ENCODE measurements at places on chromosomes 5 and 9.

DNA sequence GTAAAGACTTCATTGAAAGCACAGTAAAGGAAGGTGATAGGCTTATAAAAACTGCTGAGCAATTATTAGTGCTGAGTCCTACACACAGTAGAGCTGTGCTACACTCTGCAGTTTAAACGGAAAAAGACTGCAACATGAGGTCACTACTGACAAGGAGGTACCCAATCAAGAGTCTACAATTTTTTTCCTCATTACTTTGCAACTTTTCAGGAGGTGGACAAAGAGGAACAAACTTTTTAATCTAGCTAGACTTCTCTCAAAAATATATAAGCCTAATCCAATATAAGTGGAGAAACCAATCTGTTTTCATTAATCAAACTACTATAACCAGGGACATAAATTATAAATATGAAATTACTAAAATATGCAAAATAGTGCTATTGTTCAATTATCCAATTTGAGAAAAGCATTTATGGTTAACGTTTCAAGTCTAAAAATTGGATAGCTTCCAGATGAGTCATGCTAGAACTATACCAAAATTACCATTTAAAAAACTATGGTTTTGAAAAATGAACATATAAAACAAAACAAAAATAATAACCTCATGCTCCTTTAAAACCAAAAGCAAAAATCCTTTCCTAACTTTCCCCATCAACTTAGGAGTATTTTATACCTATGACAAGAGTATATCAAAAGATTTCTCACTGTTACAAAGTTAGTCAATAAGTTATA is 37.7 kb downstream of the FAM13B start:
- peak; percentile 54 for DNase-seq

GRCh38 chr9:97468658-97469448 is 32.6 kb upstream of the TMOD1 start:
- peak; percentile 46 for DNase-seq

DNA sequence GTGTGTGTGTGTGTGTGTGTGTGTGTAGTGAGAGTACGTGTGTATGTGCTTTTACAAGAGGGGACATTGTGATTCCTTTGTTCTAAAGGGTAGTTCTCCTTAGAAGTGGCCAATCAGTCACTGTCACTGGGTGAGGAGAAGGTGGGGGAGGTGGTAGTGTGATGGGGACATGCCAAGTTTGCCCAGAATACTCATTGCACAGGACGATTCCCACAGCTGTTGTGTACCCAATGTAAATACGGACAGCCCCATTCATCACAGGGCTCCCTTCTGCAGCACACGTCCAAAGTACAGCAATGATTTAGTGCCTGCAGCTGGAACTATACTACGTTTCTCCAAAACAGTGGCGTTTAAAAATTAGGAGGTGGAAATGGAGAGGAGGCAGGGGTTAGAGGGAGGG is 287.8 kb downstream of the TLR4 start:
- DNase-seq: no peak

- no peak for DNase-seq
Measured at GRCh38 chr5:54868511-54869483, 116.6 kb downstream of the ESM1 start.

- no peak for DNase-seq
Measured at GRCh38 chr5:92889140-92889539, 691.9 kb downstream of the NR2F1-AS1 start.

DNA sequence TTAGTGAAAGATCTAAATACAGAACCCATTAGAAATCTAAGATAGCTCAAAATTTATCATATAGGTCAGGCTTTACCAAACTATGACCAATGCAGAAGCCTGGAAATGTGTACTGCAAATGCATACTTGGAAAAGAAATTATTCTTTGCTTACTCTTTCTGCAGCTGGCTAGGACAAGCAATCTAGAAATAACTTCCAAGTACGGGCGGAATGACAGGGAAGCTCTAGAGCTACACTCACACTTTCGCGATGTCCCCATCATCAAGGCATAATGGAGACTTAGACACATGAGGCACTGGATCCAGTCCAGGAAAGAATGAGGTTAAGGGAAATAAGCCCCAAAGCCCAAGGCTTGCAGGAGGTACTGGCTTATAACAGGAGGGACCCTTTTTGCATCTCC is 22.4 kb upstream of the MAP1B start:
- no peak for DNase-seq

- no peak for DNase-seq
Measured at GRCh38 chr9:6029604-6030274, 14.3 kb upstream of the RANBP6 start.

- peak; percentile 68 for DNase-seq
Measured at GRCh38 chr5:173972925-173973615, 15.9 kb upstream of the C5orf47 start.

DNA sequence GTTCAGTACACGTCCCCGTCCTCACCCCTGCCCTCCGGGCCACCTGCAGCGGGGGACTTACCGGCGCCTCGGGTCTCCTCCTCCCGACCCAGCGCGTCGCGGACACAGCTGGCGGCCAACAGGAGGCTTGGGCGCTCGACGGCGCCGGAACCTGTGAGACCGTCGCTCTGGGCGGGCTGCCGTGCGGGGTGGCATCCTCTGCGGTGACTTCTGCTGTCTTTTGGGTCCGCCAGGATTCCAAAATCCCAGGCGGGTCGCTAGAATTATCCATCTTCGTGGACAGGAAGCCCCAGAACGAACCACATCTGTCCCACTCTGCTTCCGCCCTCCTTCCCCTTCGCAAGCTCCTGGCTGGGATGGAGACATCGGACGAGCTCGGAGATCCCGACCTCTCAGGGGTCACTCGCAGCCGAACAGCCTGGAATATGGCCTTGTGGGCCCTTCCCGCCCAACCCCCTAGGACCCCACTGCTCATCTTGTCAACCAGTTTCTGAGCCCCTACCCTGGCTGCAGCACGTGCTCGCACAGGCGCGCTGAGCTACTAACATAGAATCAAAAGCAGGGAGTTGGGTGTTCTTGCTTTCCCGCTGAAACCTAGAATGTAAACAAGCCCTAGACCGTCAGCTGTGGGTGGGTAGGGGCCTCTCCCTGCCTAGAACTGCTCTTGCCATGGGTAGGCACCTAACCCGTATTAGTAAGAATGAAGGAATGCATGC is 947 bp upstream of the MARCHF3 start:
- peak; percentile 7 for DNase-seq

DNA sequence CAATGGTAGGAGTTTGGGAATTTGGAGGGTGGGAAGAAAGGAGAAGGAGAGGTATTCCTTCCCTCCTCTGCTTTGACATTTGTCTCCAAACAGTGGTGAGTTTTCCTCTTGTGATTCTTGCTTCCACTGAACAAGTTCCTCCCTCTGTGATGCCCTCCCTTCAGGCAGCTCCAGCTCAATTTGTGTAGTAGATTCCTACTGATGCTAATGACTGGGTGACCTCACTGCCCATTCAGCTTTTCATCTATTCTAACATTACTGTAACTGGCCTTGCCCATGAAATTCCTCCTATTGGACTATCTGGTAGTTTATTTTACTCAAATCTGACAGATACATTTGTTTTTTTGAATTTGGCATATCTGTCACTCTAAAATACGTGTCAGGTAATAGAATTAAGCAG is 121.4 kb downstream of the NFIB start:
- no peak for DNase-seq

GRCh38 chr9:70435948-70436347 is 21.5 kb upstream of the KLF9 start:
- DNase-seq: peak; percentile 90

DNA sequence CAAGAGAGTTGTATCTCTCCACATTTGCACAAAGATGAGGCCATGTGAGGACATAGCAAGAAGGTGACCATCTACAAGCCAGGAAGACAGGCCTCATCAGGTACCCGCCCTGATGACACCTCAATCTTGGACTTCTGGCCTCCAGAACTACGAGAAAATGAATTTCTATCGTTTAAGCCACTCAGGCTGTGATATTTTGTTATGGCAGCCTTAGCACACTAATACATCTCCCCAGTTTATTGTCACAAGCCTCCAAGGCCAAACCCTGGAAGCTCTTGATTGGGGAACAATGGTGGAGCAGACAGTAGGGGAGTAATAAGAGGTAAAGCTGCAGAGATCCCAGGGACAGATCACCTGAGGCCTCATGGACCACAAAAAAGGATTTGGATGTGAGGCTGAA is 7.7 kb upstream of the P4HA2 start:
- no peak for DNase-seq

DNA sequence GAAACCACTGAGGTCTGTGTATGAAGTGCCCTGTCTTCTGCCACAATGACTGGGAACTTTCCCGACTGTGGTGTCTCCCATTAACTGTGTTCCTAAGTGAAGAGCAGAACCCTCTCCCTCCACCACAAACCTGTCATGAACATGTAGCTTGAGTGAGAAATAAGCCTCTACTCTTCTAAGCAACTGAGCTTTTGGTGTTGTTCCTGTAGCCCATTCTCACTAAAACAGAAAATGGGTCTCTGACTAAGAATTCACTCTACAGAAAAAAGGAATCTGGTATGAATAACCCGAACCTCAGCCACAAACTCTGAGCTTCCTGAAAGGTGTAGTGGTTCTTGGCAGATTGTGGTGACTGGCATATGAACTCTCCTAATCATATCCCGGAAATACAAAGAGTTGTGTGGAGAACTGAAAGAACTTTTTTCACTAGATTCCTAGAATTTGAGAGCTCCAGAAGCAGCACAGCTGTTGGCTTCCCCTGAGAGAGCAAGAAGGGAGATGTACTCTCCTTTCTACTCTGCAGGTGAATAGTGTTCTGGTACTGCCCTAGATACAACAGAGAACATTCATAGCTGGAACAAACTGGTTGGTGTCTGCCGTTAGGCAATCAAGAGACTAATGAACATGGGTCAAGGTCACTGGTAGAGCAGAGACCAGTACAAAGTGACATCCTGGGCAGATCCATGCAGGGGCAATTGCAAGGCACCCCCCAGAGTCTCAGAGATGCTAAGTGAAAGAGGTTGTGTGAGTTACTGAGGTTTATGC is 283.8 kb downstream of the PDE4D start:
- DNase-seq: peak; percentile 56

DNA sequence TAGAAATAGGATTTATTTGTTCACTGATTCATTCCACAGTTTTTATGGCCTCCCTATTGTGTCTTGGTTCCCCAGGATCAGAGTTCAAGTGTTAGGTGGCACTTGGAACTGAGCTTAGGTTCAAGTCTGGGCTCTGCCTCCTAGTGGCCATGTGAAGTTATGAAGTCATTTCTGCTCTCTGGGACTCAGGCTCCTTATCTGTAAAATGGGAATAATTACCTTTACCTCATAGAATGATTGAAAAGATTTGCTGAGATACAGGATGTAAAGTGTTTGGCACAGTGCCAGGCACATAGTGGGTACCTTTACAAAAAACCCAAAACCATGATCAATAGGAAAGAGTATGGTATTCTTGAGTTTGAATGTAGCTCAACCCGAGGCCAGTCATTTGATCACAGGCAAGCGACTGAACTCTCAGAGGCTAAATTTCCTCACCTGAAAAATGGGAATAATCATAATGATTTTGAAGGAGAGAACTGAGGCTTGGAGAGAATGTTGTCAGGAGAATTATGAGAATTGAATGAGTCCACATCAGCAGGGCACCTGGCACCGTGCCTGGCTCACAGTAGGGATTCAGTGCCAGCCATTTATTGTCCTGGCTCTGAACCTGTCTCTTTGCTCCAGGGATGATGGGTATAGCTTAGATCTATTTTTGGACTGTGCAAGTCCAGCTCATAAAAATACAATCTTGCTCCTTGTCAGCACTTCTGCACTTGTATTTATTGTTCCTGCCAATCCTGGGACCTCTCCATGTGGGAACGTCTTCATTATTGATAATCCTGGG is 10.8 kb downstream of the NSG2 start:
- no peak for DNase-seq

- no peak for DNase-seq
Measured at GRCh38 chr5:143244990-143245389, 158.5 kb downstream of the NR3C1 start.

- no peak for DNase-seq
Measured at GRCh38 chr5:15693933-15694332, 194.0 kb downstream of the FBXL7 start.

DNA sequence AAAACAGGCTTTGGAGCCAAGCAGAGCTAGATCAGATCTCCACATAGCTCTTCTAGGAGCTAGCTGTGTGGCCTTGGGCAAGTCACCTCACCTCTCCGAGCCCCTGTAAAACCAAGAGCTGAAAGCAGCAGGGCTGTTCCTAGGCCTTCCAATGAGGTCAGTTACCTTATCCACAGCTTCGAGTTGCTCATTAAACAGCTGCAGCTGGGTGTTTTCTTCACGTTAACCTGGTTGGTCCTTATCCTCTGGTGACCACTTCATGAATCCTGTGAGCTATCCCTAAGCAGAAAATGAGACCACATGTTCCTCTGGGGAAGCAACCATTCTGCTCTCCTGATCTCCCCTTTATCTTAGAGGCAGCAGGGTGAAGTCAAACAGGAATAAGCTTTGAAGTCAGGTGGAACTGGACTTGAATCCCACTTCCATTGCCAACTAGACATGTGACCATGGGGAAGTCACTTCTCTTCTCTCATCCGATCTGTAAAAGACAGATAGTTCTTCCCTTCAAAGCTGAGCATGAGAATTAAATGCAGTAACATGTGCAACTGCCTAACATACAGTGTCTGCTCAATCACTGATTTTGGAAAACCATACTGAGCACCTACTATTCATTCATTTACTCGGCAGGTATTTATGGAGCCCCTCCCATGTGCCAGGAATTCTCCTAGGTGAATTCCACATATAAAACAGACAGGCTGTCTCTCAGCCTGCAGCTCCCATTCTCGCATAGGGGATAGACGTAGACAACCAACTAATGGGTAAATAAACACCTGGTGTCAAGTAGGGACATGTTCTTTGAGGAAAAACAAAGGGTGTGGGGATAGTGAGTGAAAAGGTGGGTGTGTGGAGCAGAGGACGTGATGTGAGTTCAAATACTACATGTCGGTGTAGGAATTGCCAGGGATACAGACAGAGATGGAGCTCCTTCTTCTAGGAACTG is 111.7 kb upstream of the BOD1 start:
- no peak for DNase-seq

- no peak for DNase-seq
Measured at GRCh38 chr9:98249771-98250170, 5.7 kb downstream of the TBC1D2 start.

- DNase-seq: no peak
Measured at GRCh38 chr5:158952248-158952545, 147.5 kb downstream of the EBF1 start.

GRCh38 chr9:111715471-111715870 is 54.1 kb downstream of the GNG10 start:
- no peak for DNase-seq

- DNase-seq: peak; percentile 33
Measured at GRCh38 chr5:158769696-158770095, 330.0 kb downstream of the EBF1 start.

GRCh38 chr5:22258139-22258538 is 595.0 kb downstream of the CDH12 start:
- DNase-seq: no peak

GRCh38 chr5:8676695-8677094 is 807.7 kb downstream of the MTRR start:
- DNase-seq: peak; percentile 60

GRCh38 chr9:20659474-20659967 is 24.5 kb upstream of the FOCAD start:
- DNase-seq: no peak

DNA sequence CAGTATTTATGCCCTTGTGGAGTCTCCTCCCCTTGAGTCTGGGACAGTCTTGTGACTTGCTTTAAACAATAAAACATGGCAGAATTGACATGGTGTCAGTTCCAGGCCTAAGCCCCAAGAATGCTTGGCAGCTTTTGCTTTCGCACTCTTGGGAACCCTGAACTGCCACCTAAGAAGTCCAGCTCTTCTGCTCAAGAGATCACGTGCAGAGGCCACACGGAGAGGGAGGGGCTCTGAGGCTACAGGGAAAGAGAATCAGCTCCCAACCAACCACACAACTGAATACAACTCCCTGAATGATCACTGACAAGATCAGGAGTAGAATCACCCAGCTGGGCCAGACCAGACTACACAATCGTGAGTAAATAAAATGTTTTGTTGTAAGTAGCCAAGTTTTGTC is 97.6 kb downstream of the MED27 start:
- no peak for DNase-seq
